ENCODE measurements at places on chromosomes 13 and 19.

- no peak for DNase-seq
Measured at GRCh38 chr13:101291646-101292515, 124.4 kb downstream of the NALCN start.

GRCh38 chr19:33064458-33064791, 263 bp downstream of the RHPN2 start:
- DNase-seq = peak; percentile 44

DNA sequence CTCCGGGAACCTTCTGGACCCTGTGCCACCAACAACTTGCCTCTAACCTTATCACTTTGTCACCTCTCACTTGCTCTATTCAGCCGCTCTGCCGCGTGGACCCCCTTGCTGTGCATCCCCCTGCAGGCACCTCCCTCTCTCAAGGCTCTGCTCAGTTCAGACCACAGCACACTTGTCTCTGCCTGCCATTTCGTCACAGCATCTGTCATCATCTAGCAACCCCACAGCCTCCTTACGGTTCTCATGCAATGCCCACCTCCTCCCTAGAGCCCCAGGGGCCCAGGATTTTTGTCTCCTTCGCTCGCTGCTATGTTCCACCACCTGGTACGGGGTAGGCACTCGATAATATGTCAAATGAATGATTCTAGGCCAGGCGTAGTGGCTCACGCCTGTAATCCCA, 4.8 kb downstream of the HAUS8 start:
- no peak for DNase-seq

GRCh38 chr13:79519255-79519654, 38.3 kb downstream of the NDFIP2 start:
- no peak for DNase-seq

GRCh38 chr13:28540612-28541011, 45.7 kb upstream of the FLT1 start:
- DNase-seq = no peak

- DNase-seq = no peak
Measured at GRCh38 chr19:5314012-5314906, 26.4 kb downstream of the PTPRS start.

DNA sequence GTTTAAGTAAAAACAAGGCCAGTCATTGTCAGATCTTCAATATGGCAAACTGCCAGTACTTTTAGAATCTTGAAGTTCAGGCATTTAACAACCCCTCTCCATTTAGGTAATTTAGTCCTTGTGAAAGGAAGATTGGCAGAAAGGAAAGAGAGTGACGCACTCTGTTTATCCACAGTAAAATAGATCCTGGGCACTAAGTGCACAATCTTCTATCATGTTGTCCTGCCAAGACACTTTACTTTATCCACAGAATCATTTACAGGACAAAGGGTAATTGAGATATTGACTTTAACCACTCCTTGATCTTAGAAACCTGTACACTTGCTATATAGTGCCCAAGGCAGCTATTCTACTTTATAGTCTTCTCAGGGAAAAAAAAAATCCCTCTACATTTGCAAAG, 786.4 kb upstream of the SLITRK1 start:
- DNase-seq = no peak

GRCh38 chr19:17435218-17435617, 13.2 kb downstream of the TMEM221 start:
- no peak for DNase-seq

DNA sequence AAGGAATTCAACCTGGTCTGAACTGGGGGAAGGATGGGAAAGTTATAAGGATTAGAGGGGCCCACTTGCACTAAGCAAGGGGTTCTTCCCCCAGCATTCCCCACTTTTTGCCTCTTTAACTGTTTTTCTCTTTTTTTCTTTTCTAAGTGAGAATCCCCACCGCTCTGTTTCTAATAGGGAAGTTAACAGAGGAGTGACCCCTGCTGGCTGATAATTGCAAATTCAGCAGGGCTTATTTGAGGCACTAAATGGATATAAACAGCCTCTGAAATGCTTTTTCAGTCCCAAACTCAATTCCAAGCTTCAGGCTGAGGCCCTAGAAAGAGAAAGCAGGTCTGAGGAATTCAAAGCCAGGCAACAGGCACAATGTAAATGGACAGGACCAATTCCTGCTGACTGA, 38.2 kb upstream of the CEACAM21 start:
- no peak for DNase-seq

- no peak for DNase-seq
Measured at GRCh38 chr19:22595918-22596341, 38.2 kb upstream of the ZNF492 start.

GRCh38 chr13:30082391-30082790, 225.0 kb downstream of the KATNAL1 start:
- no peak for DNase-seq

GRCh38 chr19:40267601-40267997, 17.5 kb downstream of the AKT2 start:
- no peak for DNase-seq

- DNase-seq = no peak
Measured at GRCh38 chr19:28504139-28504538, 708.8 kb downstream of the UQCRFS1 start.

DNA sequence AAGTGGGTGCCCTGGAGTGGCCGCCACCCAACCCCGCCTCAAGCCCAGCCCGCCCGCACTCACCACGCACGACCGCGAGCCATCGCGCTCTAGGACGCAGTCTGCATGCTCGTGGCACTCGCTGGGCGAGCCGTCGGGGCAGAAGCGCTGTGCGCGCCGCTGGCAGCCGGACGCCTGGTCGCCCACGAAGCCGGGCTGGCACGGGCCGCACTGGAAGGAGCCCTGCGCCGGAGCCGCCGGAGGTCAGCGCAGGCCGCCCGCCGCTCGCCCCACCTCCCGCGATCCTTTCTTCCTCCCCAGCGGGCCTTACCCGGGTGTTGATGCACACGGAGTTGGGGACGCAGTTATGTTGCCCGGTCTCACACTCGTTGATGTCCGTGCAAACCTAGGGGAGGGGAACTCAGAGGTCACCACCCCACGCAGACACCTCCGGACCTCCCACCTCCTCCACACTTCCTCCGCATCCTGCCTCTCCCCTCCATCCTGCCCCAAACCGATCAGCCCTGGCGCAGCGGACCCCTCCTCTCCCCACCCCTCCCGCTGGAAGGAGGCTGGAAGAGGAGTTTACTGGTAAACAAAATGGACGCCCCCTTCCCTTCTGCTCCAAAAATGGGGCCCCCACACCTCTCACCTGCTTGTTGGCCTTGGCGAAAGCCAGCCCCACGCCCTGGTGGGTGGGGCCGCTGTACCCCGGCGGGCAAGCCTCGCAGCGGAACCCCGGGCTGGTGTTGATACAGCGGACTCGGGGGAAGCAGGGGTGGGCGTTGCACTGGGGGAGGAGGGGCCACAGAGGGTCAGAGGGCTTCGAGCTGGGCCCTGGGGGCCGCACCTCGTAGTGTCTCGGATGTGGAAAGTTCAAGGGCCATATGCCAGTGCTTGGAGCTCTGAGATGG, 2.3 kb downstream of the COMP start:
- no peak for DNase-seq

DNA sequence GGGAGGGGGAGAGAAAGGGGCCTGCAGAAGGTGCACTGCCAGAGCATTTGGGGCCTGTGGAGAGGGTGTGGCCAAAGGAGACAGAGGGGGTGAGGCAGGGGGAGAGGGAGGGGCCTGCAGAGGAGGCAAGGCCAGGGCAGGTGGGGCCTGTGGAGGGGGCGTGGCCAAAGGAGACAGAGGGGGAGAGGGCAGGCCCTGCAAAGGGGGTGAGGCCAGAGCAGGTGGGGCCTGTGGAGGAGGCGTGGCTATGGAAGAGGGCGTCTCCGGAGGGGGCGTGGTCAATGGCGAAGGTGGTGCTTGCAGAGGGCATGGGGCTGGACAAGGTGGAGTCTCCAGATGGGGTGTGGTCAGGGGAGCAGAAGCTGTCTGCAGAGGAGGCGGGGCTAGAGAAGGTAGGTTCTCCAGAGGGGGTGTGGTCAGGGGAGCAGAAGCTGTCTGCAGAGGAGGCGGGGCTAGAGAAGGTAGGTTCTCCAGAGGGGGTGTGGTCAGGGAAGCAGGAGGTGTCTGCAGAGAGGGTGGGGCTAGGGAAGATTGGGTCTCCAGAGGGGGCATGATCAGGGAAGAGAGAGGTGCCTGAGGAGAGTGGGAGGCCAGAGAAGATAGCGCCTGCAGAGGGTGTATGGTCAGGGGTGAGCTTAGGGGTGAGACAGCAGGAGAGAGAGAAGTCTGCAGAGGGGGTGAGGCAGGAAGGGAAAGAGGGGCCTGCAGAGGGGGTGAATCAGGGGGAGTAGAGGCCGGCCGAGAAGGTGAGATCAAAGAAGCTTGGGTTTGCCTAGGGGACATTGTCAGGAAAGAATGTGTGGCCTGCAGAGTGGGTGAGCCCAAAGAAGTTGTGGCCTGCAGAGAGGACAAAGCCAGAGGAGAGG, 3.4 kb downstream of the PRR36 start:
- peak; percentile 73 for DNase-seq

Data from stimulated activated naive CD8-positive, alpha-beta T cell treated with anti-CD3 and anti-CD28 coated beads, Interleukin-15, Interleukin-2, amounts not matched to agents 100 U/mL and 50 U/mL, for 24 hours (primary cell).